ENCODE measurements at places on chromosomes 16 and 17.

DNA sequence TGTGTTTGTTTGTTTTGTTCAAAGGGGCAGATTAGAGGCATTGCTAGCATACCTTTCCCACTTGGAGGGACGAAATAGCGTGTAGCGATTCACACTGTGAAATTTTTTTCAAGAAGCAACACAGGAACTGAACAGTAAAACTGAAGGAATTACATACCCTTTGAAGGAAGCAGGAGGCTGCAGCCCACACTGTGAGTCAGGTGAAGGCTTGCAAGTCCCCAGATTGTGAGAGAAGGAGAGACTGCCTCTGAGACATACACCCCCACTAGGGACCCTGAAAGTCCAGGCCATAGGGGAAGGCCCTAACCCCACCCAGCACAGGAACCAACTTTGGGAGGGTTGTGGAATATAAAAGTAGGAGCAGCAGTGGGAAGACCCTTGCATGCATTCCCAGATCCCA lies 69.6 kb upstream of the HS3ST3A1 start:
- no peak for DNase-seq

DNA sequence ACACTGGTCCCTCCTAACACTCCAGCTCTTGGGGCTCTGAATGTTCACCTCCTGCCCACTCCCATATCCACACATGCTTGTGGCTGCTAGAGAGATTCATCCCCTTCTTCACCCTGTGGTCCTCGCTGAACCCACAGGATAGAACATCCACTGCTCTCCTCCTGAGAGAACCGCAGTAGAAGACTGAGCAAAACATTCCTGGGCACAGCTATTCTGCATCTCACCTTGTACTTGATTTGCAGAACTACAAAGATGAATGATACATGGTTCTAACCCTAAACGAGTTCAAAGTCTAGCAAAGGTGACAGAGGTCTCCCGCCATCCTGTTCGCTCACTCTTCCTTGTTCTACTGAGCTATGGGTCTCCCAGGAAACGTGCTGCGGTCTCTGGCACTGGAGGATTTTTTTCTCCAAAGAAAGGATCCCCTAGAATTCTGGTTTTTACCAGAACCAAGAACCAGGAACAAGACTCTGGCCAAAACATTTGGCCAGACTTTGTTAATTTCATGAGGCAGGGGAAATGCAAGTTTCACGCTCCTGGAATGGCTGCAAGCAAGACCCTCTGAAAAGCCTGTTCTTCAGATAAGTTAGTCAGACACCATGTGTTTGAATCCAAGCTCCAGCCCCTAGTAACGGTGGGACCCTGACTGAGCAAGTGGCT lies 39.5 kb downstream of the TMEM114 start:
- no peak for DNase-seq

DNA sequence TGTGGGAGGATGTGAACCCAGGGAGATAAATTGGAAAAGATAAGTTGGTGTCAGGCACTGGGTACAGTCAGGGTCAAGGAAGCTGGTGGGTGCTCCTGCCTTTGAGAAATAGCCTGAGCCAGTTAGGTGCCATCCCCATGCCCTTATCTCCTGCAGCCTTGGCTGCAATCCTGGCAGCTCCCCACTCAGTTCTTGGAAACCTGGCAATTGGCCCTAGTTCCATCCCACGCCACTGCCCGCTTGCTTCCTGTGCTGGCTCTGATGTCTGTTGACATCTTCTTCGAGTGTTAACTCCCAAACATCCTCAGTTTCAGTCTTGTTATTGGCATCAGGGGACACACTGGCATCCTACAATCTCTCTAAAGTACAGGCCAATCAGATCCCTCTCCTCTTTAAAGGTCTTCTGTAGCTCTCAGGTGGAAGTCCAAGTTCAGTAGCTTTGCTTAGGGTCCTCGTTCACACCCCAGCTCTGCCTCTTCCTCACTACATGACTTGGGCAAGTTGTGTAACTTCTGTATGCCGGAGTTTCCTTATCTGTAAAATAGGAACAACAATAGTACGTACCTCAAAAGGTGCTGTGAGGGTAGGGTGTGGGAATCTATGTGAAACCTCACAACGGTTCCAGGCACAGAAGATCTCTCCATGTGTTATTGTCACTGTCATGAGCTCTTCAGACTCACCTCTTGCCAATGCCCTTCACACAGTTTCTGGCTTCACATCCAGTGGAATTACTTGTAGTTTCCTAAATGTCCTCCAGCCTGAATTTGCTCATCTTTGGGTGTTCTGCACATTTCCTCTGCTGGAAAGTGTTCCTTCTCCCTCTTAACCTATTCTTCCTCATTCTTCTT lies 13.5 kb upstream of the PRKAR1A start:
- no peak for DNase-seq

DNA sequence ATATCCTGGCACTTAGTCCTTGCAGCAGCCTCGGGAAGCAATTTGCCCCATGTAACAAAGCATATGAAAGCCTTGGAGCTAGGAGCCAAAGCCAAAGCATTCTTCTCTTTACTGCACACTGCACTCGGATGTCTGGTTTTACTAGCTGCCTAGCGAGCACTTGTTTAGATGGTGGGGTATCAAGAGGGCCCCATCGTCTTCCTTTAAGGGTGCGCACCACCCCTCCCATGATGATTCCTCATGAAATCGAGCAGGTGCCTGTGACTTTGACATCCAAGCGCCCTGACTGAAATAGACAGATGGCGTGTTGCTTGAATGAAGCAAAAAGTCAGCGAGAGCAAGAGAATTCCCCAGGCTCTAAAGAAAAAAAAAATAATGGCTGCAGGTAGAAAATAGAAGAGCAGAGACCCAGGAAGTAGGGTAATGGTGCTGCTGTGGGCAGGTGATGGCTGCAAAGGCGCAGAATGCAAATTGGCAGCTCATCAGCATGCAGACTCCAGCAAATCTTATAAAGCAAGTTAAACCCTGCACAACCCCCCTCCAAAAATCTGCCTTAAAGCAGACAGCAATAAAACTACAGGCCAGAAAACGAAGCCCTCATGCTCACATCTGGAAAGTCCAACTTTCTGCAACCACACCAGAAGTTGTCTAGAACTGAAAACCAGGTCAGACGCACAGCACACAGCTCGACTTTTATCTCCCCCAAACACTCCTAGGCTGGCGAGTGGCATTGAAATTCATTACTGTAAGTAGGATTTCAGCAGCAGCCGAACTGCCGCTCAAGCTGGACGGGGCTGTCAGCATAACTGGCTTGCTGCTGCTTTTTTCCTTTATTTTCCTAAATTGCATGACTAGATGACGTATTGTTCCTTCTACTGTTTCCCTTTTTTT lies 384.3 kb downstream of the RBFOX1 start:
- DNase-seq: no peak

GRCh38 chr17:59842901-59843652 lies 49.7 kb downstream of the TUBD1 start:
- DNase-seq: no peak

DNA sequence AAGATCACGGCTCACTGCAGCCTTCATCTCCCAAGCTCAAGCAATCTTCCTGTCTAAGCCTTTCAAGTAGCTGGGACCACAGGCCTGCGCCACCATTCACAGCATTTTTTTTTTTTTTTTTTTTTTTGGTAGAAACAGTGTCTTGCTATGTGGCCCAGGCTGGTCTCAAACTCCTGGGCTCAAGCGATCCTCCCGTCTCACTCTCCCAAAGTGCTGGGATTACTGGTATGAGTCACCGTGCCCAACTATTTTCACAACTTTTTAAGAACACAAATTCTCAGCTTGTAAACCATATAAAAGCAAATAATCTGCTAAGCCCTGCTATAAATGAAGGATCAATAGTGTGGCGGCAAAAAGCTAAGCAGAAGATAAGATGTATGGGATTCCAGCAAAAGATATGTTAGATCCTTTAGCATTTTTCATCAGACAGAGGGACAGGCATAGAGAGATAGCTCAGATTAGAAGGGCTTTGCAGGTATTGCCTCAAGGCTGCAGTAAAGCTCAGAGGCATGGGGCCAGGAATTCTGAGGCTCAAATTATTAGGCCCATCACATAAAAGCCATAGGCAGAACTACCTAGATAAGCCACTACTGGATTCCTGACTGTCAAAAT lies 55.1 kb downstream of the EMP2 start:
- no peak for DNase-seq

DNA sequence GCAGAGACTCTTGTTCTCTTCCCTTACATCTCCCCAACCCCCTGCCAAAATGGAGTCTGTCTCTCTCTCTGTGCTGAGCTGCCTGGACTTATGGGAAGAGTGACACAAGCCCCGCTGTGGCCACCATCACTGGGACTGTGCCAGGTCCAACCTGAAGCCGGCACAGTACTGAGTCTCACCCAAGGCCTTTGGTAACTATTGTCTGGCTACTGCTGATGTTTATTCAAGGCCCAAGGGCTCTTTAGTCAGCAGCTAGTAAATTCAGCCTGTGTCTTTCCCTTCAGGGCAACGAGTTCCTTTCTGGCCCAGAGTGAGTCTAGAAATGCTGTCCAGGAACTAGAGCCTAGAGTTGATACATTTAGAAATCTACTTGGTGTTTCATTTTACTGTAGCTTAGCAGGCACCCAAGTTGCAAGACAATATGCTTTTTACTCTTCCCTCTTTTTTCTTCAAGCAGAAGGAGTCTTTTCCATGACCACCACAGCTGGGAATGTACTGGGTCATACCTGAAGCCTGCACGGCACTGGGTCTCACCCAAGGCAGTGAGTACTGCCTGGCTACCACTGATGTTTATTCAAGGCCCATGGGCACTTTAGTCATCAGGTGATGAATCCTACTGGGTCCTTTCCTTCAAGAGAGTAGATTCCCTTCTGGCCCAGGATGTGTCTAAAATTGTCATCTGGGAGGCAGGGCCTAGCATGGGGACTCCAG lies 17.7 kb downstream of the EFCAB5 start:
- no peak for DNase-seq

- no peak for DNase-seq
These were observed 175.8 kb upstream of the MAF start for GRCh38 chr16:79776243-79776847.

- DNase-seq: no peak
These were observed 2.4 kb upstream of the TMEM204 start for GRCh38 chr16:1530883-1531637.

GRCh38 chr17:41773190-41773588 lies 13.3 kb downstream of the JUP start:
- no peak for DNase-seq

- peak; percentile 1 for DNase-seq
These were observed 1276.1 kb upstream of the CDH8 start for GRCh38 chr16:63312346-63312745.

DNA sequence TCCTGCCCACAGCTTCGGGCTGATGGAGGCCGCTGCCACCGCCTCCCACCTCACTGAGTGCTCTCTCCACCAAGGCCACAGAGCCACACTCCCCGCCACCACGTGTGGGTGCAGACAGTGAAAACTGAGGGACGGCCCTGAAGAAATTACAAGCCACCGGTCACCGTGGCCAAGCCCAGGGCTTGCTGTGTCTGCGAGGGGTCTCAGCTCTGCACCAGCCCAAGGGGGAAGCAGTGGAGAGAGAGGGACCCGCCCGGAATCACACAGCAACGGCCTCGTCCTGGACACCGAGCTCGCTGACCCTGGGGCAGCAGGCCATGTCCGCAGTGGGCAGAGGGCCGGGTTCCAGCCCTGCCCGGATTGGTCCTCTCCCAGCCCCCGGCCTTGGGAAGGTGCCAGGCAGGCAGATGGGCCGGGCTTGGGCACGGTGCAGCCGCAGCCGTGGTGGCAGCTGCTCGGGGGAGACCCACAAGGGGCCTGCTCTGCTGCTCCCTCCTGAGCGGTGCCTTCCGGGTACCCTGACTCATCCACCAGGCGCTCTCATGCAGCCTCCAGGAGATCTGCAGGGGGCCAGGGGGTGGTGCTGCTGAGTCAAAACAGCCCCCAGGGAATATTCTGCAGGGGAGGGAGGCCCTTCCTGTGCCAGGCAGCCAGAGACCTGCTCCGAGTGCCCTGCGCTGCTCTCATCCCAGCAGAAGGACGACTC lies 52.0 kb downstream of the CBFA2T3 start:
- DNase-seq: no peak

- DNase-seq: no peak
These were observed 50.8 kb upstream of the JPH3 start for GRCh38 chr16:87551487-87551886.

GRCh38 chr16:84137769-84138357 lies 7.1 kb downstream of the HSDL1 start:
- no peak for DNase-seq

DNA sequence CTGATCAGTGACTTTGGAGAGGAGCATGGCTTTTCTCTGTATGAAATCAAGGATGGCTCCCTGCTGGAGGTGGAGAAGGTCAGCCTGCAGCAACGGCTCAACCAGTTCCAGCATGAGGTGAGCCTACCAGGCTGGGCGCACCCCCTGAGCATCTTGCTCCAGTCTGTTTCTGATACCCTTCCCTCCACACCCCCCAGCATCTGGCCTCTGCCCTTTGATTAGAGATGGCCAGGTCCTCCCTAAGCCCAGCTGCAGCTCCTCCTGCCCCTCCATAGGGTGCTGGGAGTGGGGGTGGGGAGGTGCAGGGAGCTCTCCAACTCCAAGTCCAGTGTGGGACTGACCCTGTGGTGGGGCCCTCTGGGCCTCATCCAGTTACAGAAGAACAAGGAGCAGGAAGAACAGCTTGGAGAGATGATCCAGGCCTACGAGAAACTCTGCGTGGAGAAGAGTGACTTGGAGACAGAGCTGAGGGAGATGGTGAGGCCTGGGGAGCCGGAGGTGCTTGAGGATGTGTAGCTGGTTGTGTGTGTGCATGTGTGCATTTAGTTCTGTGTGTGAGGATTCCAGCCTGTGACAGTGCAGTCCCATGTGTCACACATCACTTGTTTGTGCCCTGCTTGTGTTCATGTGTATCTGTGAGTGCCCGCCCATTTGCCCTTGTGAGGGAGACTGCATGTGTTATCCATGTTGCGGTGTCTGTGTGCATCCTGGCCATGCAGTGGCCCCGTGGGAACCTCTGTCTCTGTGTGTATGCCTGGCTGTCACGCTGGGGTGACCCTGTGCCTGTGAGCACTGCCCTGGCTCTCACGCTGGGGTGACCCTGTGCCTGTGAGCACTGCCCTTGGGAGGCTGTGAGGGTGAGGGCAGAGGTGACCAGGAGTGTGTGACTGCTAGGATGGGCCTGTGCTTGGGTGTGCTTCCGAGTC lies 3.0 kb downstream of the TBKBP1 start:
- DNase-seq: no peak

DNA sequence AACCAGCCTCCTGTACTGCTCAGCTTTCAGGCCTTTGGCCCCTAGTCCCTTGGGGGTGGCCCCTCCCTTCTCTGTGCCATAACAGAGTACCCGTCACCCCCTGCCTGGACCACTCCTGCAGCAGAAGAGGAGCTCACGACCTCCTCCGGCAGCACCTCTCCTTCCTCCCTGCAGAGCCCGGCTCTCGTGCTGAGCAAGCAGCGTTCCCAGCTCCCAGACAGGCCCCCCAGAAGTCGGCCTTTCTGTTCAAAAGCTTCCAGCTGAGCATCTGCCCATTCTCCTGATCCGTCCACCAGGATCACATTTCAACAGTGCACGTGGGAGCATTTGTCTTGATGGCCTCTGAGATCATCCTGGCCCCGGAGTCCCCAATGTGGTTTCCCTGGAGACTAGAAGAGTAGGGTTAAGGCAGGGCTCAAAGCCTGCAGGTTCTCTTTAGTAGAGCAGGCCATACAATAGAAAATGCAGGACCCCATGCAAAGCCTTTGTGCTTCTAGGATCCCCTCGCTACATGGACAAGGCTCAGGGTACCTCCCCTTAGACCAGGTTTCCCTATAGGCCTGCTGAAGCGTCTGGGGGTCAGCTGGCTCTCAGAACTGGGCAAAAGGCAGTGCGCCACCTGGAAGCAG lies 35.6 kb downstream of the NLRC3 start:
- DNase-seq: no peak

GRCh38 chr17:70369391-70369790 lies 200.1 kb downstream of the KCNJ2 start:
- DNase-seq: no peak
